ENCODE measurements at places on chromosomes 16 and 17.

DNA sequence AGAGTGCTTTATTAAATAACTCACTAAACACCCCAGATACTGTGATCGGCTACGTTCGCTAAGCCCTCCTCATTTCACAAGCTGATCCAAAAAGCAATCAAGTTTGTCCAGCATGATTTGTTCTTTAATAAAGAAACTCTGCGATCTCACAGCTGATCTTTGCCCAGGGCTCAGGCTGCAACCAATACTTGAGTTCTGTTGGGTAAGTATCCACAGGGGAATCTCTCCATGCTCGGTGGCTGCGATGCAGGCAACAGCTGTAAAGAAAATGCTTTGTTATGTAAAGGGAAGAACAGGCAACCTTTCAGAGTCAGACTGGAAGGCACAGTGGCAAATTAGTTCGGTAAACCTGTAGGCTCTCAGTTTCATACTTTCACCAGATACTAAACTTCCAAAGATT is 67.5 kb downstream of the SHISA6 start:
- DNase-seq = no peak

GRCh38 chr17:21041741-21042457 is 912 bp downstream of the USP22 start:
- DNase-seq = no peak

- no peak for DNase-seq
Observed at GRCh38 chr17:44120851-44121605, 2.4 kb downstream of the HDAC5 start.

GRCh38 chr17:75277664-75278071 is 6.6 kb upstream of the MIF4GD start:
- no peak for DNase-seq

GRCh38 chr17:79062691-79063090 is 11.9 kb upstream of the ENGASE start:
- no peak for DNase-seq

DNA sequence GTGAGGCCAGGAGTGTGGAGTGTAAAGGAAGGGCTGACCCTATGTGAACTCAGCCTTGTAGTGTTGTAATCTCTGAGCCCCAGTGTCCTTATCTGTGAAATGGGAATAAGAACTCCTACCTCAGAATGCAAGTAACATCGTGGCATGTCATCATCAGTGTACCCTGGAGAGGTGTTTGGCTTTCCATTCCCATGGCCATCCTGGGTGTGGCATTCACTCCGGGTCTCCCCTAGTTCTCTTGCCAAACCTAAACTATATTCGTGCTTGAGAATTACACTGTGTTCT is 1.9 kb downstream of the NXPH3 start:
- no peak for DNase-seq

GRCh38 chr17:61400066-61400716 is 548 bp downstream of the TBX2 start:
- DNase-seq = no peak
